Pancreas (tissue), 10 donors: ENCODE measurements at places on chromosomes 3 and 15. TPM values are rescaled to one million over a fixed set of nuclear protein-coding genes. Genes with fewer than 3 reads are reported as not detected.
A peak's percentile ranks its signal among the peaks of the same experiment; 100 is the strongest.

- no peak for DNase-seq
Measured at GRCh38 chr3:171056528-171056927, 30.0 kb upstream of the SLC2A2 start.

- DNase-seq = peak; percentile 73
Measured at GRCh38 chr3:128322030-128323022, 144.4 kb downstream of the DNAJB8 start.

- DNase-seq = peak; percentile 9
Measured at GRCh38 chr3:4406746-4407568, 60.1 kb downstream of the SUMF1 start.

DNA sequence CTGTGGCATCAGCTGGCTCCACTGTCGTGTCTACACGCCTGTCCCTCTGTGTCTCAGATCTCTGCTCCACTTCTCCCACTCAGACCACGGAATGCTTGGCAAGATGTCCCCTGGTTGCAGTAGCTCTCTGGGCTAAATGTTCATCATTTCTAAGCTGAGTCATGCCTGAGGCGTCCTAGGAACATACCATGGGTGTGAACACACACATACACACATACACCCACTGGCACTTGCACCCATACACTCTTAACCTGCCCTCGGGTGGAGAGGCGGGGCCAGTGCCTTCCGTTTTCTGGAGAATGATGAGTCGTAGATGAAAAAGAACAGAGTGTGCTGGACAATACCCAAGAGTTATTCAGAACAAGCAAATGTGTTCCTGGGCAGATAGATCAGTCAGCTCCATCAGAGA is 72.4 kb downstream of the SENP2 start:
- peak; percentile 20 for DNase-seq

DNA sequence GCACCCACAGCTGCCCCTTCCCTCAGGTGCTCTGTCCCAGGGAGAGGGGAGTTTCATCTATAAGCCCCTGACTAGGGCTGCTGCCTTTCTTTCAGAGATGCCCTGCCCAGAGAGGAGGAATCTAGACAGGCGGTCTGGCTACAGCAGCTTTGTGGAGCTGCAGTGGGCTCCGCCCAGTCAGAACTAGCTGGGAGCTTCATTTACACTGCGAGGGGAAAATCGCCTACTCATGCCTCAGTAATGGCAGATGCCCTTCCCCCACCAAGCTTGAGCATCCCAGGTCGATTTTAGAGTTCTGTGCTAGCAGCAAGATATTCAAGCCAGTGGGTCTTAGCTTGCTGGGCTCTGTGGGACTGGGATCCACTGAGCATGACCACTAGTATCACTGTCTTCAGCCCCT is 181.2 kb upstream of the RARB start:
- DNase-seq = no peak

- peak; percentile 55 for DNase-seq
Measured at GRCh38 chr15:73838831-73839426, 34.4 kb upstream of the TBC1D21 start.

GRCh38 chr3:187358068-187358467 is 10.1 kb upstream of the RTP4 start:
- DNase-seq = no peak

UROC1 gene
- not detected for total RNA-seq

CPA3 gene
- 5.0 TPM for total RNA-seq
